ENCODE measurements at places on chromosomes 16 and 17.

DNA sequence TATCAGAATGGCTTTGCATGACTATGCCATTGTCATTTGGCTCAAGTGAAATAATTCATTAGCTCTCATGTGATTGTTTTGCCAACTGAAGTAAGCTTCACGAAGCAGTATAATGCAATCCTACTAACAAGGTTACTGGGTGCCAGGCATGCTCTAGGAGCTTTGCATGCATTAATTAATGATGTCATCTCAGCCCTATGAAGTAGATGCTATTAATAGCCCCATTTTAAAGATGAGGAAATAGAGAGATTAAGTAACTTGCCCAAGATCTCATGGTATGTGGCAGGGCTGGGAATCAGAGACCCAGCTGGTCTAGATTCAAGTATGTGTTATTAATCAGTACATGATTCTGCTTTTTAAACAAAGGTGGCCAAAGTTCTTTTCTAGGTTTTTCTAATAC, 14.1 kb downstream of the KRT39 start:
- DNase-seq, result no peak

DNA sequence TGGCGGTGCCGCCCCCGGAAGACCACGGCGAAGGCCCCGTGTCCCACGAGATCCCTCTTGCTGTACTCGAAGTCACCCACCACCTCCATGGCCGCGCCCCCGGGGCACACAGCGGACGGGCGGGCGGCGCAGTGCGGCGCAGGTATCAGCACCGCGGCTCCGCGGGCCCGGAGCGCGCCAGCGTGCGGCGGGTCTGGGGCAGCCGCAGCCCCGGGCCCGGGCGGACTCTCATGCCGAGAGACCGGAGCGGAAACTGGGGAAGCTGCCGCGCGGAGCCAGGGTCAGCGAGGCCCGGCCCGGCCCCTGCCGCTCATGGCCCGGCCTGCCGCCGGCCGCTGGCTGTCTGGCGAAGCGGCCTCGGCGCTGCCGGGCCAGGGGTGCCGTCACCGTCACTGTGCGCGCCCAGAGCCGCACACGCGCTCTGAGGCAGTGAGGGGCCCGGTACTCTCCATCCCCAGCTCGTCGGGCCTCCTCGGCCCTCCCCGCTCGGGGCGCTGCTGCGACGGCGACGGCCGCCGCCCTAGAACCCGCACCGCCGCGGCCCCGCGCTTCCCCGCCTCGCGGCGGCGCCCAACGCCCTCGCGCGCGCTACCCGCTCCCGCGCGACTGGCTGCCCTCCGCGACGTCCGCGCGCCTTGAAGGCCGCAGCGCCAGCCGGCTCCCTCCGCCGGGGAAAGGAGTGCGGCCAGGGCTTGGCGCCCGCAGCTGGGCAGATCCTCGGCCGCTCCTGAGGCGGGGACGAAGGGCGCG, at the start of gene ULK2:
TSS of gene ULK2 (minus strand) at position 608 of the 750 bp plus-strand sequence. CDS start at position 89, 519 bp downstream.
- DNase-seq, result no peak

- no peak for DNase-seq
Observed at GRCh38 chr17:70181376-70181775, 12.0 kb downstream of the KCNJ2 start.

DNA sequence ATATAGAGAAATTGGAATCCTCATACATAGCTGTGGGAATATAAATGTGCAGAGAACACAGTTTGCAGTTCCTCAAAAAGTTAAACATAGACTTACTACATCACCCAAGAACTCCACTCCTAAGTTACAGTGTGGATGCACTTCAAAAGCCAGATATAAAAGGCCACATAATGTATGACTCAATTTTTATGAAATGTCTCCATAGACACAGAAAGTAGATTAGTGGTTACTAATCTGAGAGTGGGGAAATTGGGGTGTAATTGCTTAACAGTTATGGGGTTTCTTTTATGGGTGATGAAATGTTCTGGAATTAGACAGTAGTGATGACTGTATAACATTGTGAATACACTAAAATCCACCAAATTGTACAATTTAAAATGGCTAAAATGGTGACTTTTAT, 60.9 kb downstream of the CACNG1 start:
- no peak for DNase-seq

Measured in spinal cord (tissue), 10 donors.